ENCODE measurements at places on chromosomes 4 and X.

DNA sequence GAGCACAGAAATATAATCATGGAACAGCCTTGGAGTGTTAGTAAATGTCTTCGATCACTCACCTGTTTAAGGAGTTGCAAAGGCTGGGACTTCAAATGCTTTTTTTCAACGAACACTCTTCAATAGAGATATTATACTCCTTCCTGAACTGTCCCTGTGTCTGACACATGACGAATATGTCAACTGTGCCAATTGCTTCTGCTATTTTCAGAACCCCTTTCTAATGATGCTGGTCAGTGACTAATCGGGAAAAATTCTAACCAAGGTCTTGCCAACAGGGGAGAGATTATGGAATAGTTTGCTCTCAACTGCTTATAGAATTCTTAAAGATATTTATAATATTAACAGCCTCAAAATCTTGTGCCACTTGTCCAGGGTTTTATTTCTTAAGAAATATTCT lies 8.5 kb upstream of the KLHL34 start:
- DNase-seq: no peak

- DNase-seq: no peak
These were observed 8.8 kb upstream of the BEX3 start for GRCh38 chrX:103367502-103367901.

DNA sequence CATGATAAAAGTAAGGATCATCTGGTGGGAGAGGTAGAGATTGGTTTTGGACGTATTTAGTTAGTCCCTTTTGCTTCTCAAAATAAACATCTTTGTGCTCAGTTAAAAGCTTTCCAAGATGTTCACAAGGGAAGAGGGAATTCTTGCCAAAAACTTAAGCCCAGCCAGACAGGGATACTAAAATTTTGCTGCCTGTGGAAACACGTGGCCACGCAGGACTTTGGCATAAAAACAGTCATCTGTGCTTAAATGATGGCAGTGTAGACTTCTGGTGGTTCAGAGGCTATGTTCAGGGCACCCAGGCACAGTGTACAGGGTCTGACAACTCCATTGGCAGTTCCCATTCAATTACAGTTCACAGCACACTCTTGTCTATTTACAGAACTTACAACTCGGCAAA lies 93.2 kb upstream of the JADE1 start:
- no peak for DNase-seq

- no peak for DNase-seq
These were observed 6.8 kb upstream of the DCAF8L1 start for GRCh38 chrX:27987862-27988646.

GRCh38 chr4:16521156-16521915 lies 295.1 kb upstream of the TAPT1 start:
- no peak for DNase-seq
